ENCODE measurements at places on chromosomes 13 and 19. TPM values are rescaled to one million over a fixed set of nuclear protein-coding genes. Genes with fewer than 3 reads are reported as not detected.
A peak's percentile ranks its signal among the peaks of the same experiment; 100 is the strongest.

The KRTDAP gene
- total RNA-seq: not detected

The FPR2 gene
- not detected for total RNA-seq

DNA sequence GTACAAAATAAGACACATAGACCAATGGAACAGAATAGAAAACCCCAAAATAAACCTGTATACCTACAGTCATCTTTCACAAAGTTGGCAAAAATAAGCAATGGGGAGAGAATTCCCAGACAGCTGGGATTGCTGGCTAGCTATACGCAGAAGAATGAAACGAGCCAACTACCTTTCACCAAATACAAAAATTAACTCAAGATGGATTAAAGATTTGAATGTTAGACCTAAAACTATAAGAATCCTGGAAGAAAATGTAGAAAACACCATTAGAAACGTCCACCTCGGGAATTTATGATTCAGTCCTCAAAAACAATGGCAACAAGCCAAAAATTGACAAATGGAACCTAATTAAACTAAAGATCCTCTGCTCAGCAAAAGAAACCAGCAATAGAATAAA lies 408.1 kb upstream of the SLITRK1 start:
- no peak for DNase-seq

GRCh38 chr19:37979547-37980082 lies 72.6 kb downstream of the SIPA1L3 start:
- no peak for DNase-seq

The NOTCH3 gene
- not detected for total RNA-seq

GRCh38 chr19:4083677-4084546 lies 17.2 kb upstream of the ZBTB7A start:
- DNase-seq: no peak

DNA sequence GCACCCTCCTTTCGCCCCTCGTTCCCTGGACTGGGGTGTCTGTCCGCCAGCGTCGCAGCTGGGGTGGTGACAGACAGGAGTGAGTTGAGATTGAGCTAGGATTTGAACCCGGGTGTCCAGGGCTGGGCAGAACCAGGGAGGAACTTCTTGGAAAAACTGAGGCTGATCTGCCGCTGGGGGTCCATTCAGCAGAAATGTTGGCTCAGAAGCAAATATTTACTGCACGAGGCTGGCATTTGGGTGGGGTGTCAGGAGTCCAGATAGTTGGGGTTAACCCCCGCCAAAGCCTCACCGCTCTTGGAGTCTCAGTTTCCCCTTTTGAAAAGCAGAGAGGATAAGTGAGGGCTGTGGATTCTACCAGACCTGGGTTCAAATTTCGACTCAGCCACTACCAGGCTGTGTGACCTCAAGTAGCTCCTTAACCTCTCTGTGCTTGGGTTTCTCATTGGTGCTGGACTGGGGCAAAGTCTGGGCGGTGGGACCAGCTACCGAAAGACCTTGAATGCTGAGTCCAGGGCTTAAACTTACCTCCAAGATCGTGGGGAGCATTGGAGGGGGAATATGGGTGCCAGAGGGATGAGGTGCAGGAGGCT lies 20.9 kb downstream of the MAST3 start:
- no peak for DNase-seq

DNA sequence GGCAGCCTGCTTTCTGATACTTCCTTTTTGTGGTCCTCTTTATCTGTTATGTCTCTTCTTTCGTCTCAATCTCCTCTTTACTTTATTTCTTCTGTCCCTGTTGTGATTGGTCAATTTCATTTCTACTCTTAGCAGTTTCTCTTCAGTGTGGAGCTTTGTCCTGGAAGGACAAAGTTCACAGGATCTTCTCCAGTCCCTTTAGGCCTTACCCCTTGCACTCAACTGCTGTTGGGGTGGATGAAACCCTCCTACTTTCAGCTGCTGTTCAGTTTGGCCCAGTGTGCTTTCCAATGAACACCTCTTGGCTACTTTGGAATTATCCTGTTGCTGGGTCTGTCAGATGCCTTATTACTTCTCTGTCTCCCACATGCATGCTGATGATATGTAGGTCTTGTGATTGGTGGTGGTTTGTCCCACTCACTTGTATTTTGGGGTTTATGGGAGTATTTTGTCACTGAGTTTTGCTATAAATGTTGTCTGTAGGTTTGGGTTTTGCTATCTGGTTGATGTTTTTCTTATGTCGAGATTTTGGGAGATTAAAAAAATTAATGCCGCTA lies 24.8 kb downstream of the WDR62 start:
- no peak for DNase-seq

GRCh38 chr13:45356966-45357672 lies 16.1 kb upstream of the TPT1 start:
- no peak for DNase-seq

DNA sequence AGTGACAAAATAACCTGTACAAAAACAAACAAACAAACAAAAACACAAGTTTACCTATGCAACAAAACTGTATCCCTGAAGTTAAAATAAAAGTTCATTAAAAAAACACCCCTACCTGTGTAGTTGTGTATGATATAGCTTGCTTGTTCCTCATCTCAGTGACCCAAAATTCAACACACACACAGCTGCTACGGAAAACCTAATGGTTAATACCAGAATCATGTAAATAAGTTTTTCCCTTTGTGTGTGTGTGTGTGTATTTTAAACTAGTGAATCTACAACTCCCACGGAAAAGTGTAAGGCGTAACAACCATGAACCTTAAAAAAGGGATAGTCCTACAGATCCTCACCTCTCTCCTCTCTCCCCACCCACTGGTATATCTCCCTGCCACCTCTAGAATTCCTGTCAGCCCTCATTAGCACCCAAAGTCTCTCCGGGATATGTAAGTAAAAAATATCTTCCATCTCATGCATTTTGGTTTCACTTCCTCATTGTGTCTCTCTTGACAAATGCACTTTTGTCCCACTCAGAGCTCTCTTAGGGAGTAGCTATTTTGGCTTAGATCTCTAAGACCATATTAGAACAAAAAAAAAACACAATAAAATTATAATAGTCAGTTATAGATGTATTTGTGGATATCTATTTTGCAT lies 2236.5 kb downstream of the PCDH9 start:
- DNase-seq: no peak

The C19orf33 gene
- not detected for total RNA-seq

- peak; percentile 48 for DNase-seq
Measured at GRCh38 chr19:532561-533363, 1.2 kb downstream of the CDC34 start.

The ZNF554 gene
- 5.8 TPM for total RNA-seq

DNA sequence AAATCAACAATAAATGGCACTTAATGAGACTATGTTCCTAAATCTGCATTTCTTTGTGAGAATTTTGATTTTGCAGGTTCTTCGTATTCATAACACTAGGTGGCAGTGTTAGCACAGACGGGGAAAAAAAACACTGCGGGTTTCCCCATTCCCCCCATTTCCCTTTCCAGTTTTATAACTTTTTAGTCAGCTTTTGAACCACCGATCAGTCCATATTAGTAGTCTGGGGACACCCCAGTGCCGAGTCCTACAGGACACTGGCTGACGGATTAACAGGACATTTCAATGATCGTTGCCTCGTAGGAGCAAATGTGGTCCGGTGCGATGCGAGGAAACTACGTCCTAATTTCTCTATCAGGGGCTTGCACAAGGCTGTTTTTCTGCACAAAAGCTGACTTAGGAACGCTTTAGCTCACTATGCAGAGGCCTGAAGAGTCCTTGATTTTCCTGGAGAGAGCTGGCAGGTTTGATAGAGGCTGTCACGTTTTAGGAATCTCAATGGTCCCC lies 234.3 kb downstream of the LMO7 start:
- DNase-seq: peak; percentile 61

DNA sequence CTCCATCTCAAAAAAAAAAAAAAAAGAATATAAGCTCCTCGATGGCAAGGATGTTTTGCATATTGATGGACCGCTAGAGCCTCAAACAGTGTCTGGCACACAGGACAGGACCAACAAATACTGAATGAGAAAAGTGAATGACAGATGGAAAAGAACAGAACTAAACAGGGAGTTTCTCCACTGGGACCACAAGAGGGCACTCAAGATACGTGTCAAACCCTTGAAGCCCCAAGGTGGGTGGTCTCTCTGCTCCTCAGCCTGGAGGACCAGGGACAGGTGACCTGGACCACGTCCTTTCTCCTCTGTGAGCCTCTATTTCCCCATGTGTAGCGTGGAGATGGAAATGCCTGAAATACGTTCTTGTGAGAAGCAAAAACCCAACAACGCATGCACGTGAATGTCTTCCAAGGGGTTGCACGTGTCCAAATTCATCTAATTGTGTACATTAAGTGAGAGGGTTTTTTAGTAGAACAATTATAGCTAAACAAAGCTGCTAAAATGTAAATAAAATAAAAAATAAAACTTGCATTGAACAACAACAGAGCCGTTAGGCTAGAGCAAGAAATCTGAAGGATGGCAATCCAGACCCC lies 5.7 kb upstream of the CDC42EP5 start:
- DNase-seq: no peak

DNA sequence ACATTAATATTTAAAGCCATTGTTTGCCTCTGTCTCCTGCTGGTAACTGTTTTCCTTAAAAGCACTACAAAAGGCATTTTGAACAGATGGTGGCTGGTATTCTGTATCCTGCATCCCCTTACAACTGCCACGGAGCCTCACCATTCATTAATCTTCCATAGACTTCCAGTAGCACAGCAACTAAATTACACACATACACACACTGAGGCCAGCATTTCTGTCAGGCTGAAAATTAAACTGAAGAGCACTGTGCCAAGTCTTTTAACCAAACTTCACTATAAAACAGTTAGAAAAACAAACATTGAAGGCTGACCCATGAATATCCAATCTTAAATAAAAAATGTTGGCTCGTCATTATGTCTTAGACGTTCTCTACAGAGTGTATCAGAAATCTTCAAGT lies 697.8 kb downstream of the DACH1 start:
- DNase-seq: no peak

GRCh38 chr13:94009701-94010100 lies 469.8 kb downstream of the DCT start:
- DNase-seq: no peak

The ANKRD24 gene
- total RNA-seq: 2.8 TPM

The ABHD8 gene
- 9.5 TPM for total RNA-seq

GRCh38 chr13:104648291-104648690 lies 1582.1 kb upstream of the SLC10A2 start:
- no peak for DNase-seq

- DNase-seq: no peak
Measured at GRCh38 chr13:23848646-23849141, 40.5 kb downstream of the MIPEP start.

DNA sequence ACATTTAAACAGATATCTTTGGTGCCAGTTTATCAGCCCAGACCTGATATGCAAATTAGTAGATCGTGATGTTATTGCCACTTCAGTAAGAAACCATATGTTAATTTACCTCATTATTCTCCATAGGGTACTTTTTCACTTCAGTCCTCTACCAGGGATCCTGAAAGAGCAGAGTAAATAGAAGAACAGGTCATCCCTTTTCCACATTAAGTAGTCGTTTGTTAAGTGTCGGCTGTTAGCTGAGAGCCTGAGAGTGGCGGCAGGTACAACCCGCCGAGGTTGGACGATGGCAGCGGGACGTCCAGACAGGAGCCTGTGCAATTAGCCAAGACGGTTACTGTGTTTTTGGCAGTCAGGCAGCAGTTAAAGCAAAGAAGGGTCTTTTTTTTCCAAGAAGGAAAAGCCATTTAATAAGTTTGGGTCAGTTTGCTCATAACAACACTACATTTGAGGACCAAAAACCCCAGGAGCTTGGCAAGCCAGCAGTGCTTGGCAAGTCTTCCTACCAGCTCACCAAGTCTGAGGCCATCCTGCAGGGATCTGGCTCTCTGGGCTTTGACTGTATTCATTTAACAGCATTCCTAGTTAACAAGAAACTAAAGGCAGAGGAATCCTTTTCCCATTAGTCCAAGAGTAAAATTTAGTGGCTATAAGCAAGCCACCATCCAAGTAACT lies 231.8 kb downstream of the SHISA2 start:
- no peak for DNase-seq

DNA sequence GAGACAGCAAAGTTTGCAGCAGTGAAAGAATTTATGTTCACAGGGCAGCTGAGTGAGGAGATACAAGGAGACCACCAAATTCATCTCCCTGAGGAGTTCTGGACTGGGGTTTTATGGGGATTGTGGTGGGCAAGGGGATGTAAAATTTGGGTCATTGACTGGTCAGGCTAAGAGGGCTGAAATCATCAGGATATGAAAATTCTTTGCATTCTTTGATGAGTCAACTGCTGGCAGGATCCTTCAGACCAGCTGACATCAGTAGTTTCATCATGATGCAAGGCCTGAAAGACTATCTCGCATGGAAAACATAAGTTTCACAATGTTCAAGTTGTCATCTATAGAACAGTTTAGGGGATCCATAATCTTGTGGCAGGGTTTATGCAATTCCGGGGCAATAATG lies 869.5 kb upstream of the PCDH9 start:
- no peak for DNase-seq

DNA sequence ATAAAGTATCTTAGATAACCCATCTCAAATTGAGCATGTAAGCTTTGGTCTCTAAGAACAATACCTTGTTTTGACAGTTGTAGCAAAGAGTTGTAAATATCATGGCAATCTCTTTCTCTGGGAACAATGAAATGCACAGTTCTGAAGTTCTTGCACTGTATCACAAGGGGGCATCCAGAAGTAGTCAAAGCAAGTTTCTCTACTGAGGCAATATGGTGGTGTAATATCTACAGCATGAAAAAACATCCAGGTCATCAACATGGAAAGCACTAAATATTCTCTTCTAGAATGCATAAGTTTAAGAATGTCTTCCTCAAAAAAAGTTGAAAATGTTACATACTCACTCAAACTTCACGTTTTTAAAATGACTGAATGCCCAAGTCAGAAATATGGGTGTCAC lies 19.6 kb downstream of the MTMR6 start:
- peak; percentile 18 for DNase-seq

DNA sequence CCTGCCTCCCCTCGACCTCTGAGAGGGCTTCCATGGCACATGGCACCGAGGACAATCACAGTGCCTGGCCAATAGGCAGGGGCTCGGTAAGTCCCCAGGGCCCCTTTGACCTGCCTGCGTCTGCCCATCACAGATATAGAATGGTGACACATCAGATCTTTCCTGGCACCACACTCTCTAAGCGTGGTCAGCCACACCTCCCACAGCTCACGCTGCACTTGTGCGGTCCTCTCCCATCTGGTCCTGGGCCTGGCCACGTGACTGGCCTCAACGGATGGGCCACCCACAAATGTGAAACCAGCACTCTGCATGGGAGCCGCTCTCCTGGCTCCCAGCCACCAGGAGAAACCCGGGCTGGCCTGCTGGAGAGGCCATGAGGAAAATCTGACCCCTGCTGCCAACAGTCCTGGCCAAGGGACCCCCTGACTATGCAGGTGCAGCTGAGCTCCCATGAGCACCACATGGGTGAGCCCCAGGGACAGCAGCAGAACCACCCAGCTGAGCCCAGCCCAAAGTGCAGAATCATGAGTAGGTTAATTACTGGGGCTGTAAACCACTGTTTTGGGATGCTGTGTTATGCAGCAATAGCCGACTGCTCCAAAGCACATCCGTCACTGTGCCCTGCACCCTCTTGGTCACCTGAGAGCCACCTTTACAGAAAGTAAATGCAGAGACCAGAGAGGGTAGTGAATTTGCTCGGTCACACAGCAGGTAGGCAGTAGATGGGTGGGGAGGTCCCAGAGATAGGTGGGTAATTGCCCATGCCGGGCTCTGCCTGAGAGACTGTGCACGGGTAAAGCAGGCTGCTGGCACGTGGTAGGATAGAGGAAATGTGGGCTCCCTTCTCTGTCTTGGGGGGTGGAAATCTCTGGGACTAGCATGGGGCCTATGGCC lies 9.7 kb upstream of the MEF2B start:
- DNase-seq: no peak
